ENCODE measurements at places on chromosomes 1 and 21. TPM values are rescaled to one million over a fixed set of nuclear protein-coding genes. Genes with fewer than 3 reads are reported as not detected.

KPRP gene
- total RNA-seq, result not detected

C8B gene
- total RNA-seq, result not detected

CLCNKB gene
- total RNA-seq, result 0.71 TPM

PTPN22 gene
- total RNA-seq, result 1.1 TPM

COA6 gene
- total RNA-seq, result 33.1 TPM

PER3 gene
- 57.1 TPM for total RNA-seq

All from sigmoid colon (tissue), 7 donors.